T-cell (primary cell): ENCODE measurements at places on chromosomes 5 and 9.

DNA sequence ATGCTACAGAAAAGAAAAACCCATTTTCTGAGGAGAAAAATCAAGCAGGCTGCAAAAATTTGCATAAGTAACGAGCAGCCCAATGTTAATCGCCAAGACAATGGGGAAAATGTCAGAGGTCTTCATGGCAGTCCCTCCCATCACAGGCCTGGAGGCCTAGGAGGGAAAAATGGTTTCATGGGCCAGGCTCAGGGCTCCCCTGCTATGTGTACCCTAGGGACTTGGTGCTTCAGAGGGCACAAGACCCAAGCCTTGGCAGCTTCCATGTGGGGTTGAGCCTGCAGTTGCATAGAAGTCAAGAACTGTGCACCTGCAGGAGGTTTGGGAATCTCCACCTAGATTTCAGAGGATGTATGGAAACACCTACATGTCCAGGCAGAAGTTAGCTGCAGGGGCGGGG, 10.4 kb downstream of the CAAP1 start:
- no peak overlapping the region for H3K4me3 ChIP-seq
- no peaks in the 10 kb centered on the region for H3K4me1 ChIP-seq
- H3K36me3 ChIP-seq, result peaks cover 59% of the 10 kb centered on the region
- no peaks in the 10 kb centered on the region for H3K27me3 ChIP-seq
- DNase-seq, result no peak

DNA sequence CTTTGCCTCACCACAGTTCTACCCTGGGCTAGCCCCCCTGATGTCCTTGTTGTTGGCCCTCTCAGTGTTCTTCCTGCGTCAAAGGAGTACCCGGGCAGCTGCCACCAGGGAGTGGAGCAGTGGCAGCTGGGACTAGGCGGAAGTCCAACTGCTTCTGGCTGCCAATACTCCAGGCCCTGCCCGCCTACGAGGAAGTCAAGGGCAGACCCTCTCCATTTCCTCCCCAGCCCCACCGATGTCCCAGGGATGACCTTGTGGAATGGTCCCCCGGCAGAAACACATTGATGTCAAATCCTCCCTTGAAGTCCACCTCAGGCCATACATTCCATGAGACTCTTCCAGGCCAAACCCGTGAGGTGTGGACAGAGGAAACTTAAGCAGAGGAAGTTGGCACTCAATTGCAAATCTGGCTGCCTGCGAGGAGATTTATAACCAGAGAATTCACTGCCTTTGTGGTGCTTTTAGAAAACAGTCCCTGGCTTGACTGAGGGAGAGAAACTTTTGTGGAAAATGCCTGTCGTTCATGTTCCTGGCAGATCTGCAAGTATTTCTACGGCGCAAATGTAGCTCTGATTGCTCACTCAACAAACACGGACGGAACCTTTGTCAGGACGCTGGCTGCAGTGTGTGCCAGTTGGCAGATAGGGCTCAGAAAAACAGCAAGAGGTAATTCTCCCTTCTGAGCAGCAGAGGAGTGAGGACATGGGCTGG, 339.7 kb downstream of the RAB3C start:
- no peak for DNase-seq
- no peaks in the 10 kb centered on the region for H3K27me3 ChIP-seq
- no peak overlapping the region for H3K27ac ChIP-seq
- H3K36me3 ChIP-seq, result no peaks in the 10 kb centered on the region
- no peaks in the 10 kb centered on the region for H3K4me1 ChIP-seq
- no peak overlapping the region for H3K4me3 ChIP-seq

GRCh38 chr9:86072394-86072877, 26.9 kb downstream of the GOLM1 start:
- no peak for DNase-seq
- no peak overlapping the region for H3K4me3 ChIP-seq
- no peaks in the 10 kb centered on the region for H3K27me3 ChIP-seq
- no peaks in the 10 kb centered on the region for H3K4me1 ChIP-seq
- no peaks in the 10 kb centered on the region for H3K36me3 ChIP-seq

DNA sequence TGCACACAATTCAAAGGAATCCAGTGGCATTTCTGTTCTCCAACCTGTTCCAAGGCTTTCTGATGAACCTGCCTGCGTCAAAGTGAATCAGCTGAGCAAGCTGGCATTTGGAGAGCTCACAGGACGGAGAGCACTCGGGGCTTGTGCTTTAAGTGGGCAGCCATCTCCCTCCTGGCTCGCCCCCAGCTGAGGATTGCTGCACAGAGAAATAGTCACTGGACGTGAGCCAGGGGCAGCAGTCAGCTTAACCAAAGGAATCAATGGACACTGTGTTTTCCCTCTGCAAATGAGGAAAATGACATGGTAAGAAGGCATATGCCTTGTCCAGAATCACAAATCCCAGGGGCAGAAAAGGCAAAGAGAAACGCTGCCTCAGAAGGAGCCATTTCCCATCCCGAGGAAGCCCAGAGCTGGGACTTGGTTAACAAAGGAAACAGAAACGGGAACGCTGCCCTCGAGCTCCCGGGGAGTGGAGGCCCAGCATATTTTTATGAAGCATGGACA, 299.4 kb downstream of the ZSWIM6 start:
- H3K4me1 ChIP-seq, result no peaks in the 10 kb centered on the region
- H3K27ac ChIP-seq, result no peak overlapping the region
- DNase-seq, result no peak
- no peak overlapping the region for H3K4me3 ChIP-seq
- peaks cover 10% of the 10 kb centered on the region for H3K27me3 ChIP-seq
- no peaks in the 10 kb centered on the region for H3K36me3 ChIP-seq

DNA sequence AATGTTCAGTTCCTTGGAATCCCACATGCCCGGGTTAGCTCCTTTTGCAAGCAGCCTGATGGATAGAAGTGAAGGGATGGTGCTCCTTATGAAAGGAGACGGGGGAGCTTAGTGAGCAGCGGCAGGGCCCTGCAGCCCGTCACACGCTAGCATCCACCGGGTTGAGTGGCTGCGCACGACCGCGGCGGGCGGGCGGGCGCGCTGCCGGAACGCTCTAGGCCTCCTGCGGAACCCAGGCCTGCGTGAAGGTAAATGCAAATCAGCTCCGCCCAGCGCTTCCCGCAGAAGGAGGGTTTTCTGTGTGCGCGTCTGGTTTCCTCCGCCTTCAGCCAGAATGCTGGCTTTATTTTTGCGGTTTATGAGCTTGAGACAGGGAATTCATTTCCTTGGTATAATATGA, 19.8 kb downstream of the IL12B start:
- DNase-seq, result peak; percentile 28
- H3K4me3 ChIP-seq, result peak overlapping the region; percentile 25
- no peak overlapping the region for H3K27ac ChIP-seq
- H3K36me3 ChIP-seq, result no peaks in the 10 kb centered on the region
- H3K27me3 ChIP-seq, result peaks cover 24% of the 10 kb centered on the region
